ENCODE measurements at places on chromosomes 4 and X. TPM values are rescaled to one million over a fixed set of nuclear protein-coding genes. Genes with fewer than 3 reads are reported as not detected.

DNA sequence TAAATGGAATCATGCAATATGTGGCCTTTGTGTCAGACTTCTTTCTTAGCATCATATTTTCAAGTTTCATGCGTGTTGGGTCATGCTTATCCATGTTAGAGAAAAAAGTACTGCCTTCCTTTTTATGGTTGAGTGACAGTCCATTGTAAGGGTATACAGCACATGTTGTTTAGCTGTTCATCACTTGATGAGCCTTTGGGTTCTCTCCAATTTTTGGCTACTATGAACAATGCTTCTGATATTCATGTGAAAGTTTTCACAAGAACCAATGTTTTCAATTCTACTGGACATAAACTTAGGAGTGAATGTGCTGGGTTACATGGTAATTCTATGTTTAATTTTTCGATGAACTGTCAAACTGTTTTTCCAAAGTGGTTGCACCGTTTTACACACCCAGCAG, 28.1 kb upstream of the LNX1 start:
- no peak for DNase-seq
- H3K4me1 ChIP-seq, result no peaks in the 10 kb centered on the region
- H3K27me3 ChIP-seq, result no peaks in the 10 kb centered on the region
- H3K27ac ChIP-seq, result peak overlapping the region; percentile 16
- no peaks in the 10 kb centered on the region for H3K36me3 ChIP-seq

DNA sequence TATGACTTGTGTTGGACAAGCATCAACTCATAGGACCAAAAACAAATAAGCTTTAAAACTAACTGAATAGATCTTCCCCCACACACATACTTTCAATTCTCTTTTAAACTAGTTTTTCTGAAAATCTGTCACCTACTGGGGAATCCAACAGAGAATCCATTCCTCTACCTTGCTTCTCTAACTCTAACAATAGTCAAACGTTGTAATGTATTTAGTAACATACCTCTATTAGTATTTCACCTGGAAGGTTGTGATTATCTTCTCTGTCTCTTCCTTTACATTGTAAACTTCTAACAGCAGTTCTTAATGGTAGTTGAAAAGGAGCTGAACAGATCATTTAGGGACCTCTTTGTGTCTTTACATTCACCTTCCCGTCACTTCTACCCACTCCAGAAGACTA, 337.1 kb upstream of the FAM241A start:
- H3K4me1 ChIP-seq, result no peaks in the 10 kb centered on the region
- no peak overlapping the region for H3K27ac ChIP-seq
- H3K4me3 ChIP-seq, result no peak overlapping the region
- no peaks in the 10 kb centered on the region for H3K36me3 ChIP-seq

- DNase-seq, result no peak
- H3K27me3 ChIP-seq, result no peaks in the 10 kb centered on the region
- no peaks in the 10 kb centered on the region for H3K36me3 ChIP-seq
- H3K4me3 ChIP-seq, result no peak overlapping the region
- H3K4me1 ChIP-seq, result no peaks in the 10 kb centered on the region
Observed at GRCh38 chrX:2618516-2618915, 72.6 kb upstream of the CD99 start.

- no peaks in the 10 kb centered on the region for H3K27me3 ChIP-seq
- no peak overlapping the region for H3K4me3 ChIP-seq
- no peak for DNase-seq
- H3K36me3 ChIP-seq, result no peaks in the 10 kb centered on the region
- H3K27ac ChIP-seq, result no peak overlapping the region
- H3K4me1 ChIP-seq, result peaks cover 10% of the 10 kb centered on the region
Observed at GRCh38 chr4:154366956-154367355, 124.6 kb downstream of the DCHS2 start.

DNA sequence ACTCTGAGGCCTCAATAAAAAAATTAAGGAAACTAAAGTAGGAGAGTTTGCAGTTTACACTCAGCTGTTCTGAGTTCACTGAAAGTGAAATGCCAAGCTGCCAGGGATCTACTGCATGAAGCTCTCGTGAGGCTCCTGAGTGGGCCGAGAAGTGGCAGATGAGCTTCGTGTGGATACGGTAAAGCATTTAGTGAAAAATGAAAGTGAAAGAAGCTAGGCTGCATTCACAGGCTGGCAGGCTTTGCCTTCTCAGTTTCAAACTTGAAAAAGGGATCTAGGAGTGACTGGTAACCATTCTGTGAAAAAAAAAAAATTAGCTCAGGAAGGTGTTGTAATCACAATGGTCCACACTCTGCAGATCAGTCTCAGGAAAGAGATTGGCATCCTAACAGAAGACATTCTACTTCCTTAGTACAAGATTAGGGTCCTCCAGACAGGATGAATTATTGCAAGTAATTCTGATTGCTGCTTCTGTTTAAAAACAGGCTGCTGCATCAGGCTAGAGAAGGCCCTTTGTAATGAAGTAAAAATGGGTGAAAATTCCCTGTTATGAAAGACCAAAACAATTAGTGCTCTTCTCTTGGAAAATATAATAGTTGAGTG, 679.9 kb downstream of the RPA4 start:
- no peaks in the 10 kb centered on the region for H3K27me3 ChIP-seq
- peak overlapping the region; percentile 34 for H3K27ac ChIP-seq
- H3K4me3 ChIP-seq, result peak overlapping the region; percentile 25
- peak; percentile 13 for DNase-seq
- H3K36me3 ChIP-seq, result no peaks in the 10 kb centered on the region
- no peaks in the 10 kb centered on the region for H3K4me1 ChIP-seq

DNA sequence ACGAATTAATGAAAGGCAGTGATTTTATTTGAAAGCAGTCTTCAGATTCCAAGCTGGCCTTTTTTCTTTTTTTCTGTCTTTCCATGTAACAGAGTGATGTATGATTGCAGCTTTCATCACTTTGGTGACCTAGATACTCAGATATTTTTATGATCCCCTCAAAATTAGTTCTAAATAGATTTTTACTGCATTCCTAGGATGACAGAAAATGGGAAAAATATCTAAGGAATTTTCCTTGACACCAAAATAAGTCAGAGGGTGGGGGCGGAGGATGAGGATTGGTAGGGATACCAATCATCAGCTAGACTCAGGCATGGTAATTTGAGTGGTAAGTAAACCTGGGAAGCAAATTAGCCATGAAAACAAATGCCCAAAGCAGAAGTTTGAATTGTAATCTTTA, 11.9 kb upstream of the HMGB2 start:
- no peaks in the 10 kb centered on the region for H3K4me1 ChIP-seq
- H3K27ac ChIP-seq, result no peak overlapping the region
- H3K36me3 ChIP-seq, result no peaks in the 10 kb centered on the region
- H3K4me3 ChIP-seq, result no peak overlapping the region
- H3K27me3 ChIP-seq, result no peaks in the 10 kb centered on the region
- no peak for DNase-seq

UCP1 gene
- polyA plus RNA-seq, result 0.66 TPM

LEF1 gene
- polyA plus RNA-seq, result 0.68 TPM

All from heart right ventricle (tissue), 16 donors.